ENCODE measurements at places on chromosomes 12 and 14. TPM values are rescaled to one million over a fixed set of nuclear protein-coding genes. Genes with fewer than 3 reads are reported as not detected.

The TCL1B gene
- not detected for total RNA-seq

The GPD1 gene
- under 0.01 TPM for total RNA-seq

The PIWIL1 gene
- not detected for total RNA-seq

The MYF5 gene
- total RNA-seq, result not detected

The RPL36AL gene
- total RNA-seq, result 175 TPM

The TMEM52B gene
- total RNA-seq, result 3.5 TPM

The SDR9C7 gene
- not detected for total RNA-seq

The PTPN6 gene
- not detected for total RNA-seq

The TSPAN8 gene
- 0.43 TPM for total RNA-seq

The OR4E2 gene
- total RNA-seq, result not detected

The TAS2R42 gene
- not detected for total RNA-seq

The LPAR5 gene
- total RNA-seq, result not detected

The TPPP2 gene
- total RNA-seq, result not detected

The OTOGL gene
- under 0.01 TPM for total RNA-seq

The GSKIP gene
- total RNA-seq, result 45.8 TPM

The ASCL1 gene
- not detected for total RNA-seq

The TCL1A gene
- total RNA-seq, result not detected

The FITM1 gene
- not detected for total RNA-seq

The SAMD15 gene
- total RNA-seq, result 1.3 TPM

The SPTB gene
- total RNA-seq, result under 0.01 TPM

The ANO4 gene
- 13.8 TPM for total RNA-seq

The KCNC2 gene
- total RNA-seq, result 0.43 TPM

The RPGRIP1 gene
- not detected for total RNA-seq

The TMTC1 gene
- total RNA-seq, result 33.2 TPM

The CISTR gene
- total RNA-seq, result not detected

The RFLNA gene
- total RNA-seq, result 5.6 TPM

The BAZ2A gene
- total RNA-seq, result 44.8 TPM

The C12orf54 gene
- total RNA-seq, result not detected

The ALX1 gene
- 0.64 TPM for total RNA-seq

The TMPRSS12 gene
- total RNA-seq, result not detected

The SOAT2 gene
- not detected for total RNA-seq

The KLRG1 gene
- 0.43 TPM for total RNA-seq

The WNT1 gene
- not detected for total RNA-seq

The TAS2R7 gene
- not detected for total RNA-seq

The POTEM gene
- total RNA-seq, result not detected

The POP5 gene
- 35.8 TPM for total RNA-seq
